Lung (tissue), 17 donors: ENCODE measurements at places on chromosomes 2 and 18. TPM values are rescaled to one million over a fixed set of nuclear protein-coding genes. Genes with fewer than 3 reads are reported as not detected.

DNA sequence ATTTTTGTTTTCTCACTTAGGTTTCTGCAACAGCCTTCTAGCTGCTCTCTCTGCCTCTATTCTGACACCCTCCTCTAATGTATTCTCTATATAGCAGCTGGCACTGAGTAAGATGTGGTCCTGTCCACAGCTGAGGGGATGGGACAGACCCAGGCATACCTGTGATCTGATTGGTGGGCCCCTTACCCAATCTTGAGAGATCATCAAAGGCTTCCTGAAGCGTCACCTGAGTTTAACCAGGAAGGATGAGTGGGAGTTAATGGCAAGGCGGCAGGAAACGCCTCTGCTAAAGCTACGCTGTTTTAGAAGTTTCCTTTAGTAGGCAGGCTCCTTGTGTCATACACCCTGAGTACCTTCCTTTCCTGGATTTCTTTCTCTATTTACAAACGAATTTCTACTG lies 5.7 kb upstream of the TET3 start:
- no peaks in the 10 kb centered on the region for H3K36me3 ChIP-seq
- no peak overlapping the region for H3K4me3 ChIP-seq
- no peak for DNase-seq
- H3K4me1 ChIP-seq: peaks cover 4% of the 10 kb centered on the region

GRCh38 chr2:100814043-100814442 lies 5.9 kb upstream of the NPAS2 start:
- H3K4me1 ChIP-seq: peaks cover 19% of the 10 kb centered on the region
- no peaks in the 10 kb centered on the region for H3K36me3 ChIP-seq
- H3K27ac ChIP-seq: no peak overlapping the region
- H3K27me3 ChIP-seq: no peaks in the 10 kb centered on the region
- no peak overlapping the region for H3K4me3 ChIP-seq
- no peak for DNase-seq

DNA sequence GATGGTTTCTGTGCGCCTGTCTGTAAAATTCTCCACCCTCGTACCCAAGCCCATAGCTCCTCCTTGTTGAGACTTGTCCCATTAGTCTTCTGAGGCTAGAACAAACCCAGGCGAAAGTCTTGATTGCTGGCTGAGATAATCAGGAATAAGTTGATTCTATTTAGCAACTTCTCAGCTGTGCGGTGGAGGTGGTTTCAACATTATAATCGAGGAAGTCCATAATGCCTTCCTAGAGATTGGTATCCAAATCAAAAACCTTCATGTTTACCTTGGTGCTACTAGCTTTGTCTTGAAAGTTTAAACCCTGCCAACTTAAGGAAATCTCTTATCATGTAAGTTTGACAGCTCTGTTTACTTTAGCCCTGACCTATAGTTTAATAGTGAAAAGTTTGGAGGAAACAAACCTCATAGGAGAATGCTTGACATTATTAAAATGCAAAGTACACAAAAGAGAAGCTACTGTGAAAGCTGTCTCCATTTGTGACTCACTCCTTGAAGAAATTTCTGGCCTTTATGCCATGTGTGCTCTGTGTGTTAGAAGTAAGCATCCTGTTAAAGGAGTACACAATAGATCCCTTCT lies 36.6 kb upstream of the DSC1 start:
- no peaks in the 10 kb centered on the region for H3K27me3 ChIP-seq
- no peak overlapping the region for H3K4me3 ChIP-seq
- DNase-seq: no peak
- no peaks in the 10 kb centered on the region for H3K4me1 ChIP-seq

The M1AP gene
- 0.83 TPM for total RNA-seq
